ENCODE measurements at places on chromosomes 11 and 22. TPM values are rescaled to one million over a fixed set of nuclear protein-coding genes. Genes with fewer than 3 reads are reported as not detected.

DNA sequence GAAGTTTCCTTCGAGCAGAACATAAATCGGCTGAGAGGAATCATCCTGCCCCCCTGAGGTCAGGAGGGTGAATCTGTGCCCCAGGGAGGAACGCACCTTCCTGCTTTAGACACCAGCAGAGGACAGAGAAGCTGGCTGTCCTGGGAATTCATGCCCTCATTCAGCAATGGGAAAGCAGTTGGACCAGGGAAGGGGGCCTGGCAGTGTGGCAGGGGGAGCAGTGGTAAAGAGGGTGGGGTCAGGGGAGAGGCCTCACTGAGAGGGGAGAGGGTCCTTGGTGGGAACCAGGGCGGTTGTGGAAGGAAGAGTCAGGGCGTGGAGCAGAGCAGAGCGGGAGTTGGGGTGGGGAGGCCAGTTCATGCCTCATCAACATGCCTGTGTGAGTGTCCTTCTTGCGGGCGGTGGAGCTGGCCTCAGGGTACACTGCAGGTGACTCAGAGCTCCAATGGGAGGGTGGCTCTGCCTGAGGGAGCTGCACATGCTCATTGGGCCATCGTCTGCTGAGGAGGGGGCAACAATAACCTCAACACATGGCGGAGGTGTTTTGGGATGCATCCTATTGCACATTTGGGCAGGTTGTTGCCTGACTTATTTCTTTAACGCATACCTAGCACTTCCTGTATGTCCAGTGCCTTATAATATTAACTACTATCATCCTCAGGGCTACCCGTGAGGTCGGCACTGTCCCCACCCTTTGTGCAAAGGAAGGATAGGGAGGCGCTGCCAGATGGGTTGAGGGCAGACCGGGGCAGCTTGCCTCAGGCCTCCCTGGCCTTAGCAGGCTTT, 23.2 kb downstream of the MED15 start:
- no peak for DNase-seq

DNA sequence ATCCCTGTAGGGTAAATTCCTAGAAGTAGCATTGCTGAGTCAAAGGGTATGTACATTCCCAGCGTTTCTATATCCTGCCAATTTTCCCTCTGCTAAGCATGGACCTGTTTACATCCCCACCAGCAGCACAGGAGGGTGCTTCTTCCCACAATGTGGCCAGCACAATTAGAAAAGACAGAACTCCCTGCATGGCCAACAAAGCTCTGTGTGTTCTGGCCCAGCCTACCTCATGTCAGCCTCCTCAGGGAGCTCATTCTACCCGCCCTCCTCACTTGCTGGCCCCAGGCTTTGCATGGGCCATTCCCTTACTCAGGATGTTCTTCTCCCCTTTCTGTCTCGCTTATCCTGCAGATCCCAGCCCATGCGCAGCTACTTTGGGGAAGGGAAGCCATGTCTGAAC, 186.1 kb downstream of the DSCAML1 start:
- DNase-seq, result no peak

DNA sequence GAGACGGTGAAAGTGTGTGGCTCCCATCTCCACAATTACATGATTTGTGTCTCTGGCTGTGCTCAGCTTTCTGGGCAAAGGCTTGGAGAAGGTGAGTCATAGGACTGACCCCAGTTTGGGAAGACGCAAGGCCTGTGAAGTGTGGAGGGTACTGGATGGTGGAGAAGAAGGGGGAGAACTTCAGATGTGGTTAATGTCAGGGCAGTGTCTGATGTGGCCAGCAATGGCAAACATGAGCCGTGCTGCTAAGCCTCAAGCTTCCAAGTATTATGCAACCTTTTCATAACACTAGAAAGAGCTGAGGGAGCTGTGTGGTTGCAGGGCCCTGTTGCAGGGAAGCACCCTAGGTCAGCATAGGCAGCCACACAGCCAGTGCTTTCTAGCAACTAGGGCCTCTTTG, 110.9 kb downstream of the NTM start:
- no peak for DNase-seq

- DNase-seq, result no peak
Observed at GRCh38 chr22:27857443-27857842, 55.9 kb upstream of the MN1 start.

DNA sequence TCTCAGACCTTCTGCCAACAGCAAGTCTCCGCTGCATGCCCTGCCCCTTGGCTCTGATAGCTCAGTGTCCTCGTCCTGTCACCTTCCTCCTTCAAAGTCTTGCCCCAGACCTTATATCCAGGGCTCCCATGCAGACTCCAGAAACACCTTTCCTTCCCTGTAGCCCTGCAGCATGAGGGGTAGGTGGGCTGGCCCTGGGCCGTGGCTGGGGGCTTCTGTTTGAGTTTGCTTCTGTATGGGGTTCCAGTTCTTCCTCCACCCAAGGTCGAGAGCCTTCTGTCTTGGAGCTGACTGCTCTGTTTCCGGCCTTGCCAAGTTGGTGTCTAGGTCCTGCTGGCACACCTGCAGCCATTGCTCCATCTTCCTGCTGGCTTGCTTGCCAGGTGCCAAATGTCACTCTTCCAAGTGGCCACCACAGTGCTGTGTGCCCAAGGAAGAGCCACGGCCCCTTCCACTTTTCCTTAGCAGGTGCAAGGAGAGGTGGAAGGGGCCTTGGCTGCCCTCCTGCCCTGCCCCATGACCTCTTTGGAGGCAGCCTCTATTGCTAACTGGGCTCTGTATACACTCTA, 74.8 kb upstream of the NECTIN1 start:
- DNase-seq, result no peak

GRCh38 chr11:22203281-22203680, 10.4 kb downstream of the ANO5 start:
- no peak for DNase-seq

DNA sequence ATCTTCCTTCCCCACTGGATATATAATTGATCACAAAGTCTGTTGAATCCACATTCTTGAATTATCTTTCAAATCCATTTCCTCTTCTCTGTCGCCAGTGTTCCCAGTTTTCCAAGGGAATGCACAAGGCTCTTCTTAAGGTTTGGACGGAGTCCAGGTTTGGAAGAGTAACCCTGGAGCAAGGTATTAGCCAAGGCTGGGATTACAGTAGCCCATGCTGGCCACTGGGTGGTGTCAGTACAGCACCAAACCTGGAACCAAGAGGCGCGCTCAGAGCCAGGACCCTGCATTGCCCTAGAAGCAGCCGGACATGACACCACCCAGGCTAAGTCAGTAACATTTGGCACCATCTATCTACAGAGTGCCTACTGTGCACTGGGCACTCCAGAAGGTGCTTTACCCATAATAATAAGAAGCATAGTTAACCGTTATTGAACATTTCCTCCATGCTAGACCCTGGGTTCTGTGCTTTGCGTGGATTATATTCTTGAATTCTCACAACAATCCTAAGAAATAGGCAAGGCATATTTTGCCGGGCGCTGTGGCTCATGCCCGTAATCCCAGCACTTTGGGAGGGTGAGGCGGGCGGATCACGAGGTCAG, 48.0 kb upstream of the CLPB start:
- DNase-seq, result no peak

- no peak for DNase-seq
Observed at GRCh38 chr11:120917559-120918239, 106.2 kb upstream of the TBCEL start.

DNA sequence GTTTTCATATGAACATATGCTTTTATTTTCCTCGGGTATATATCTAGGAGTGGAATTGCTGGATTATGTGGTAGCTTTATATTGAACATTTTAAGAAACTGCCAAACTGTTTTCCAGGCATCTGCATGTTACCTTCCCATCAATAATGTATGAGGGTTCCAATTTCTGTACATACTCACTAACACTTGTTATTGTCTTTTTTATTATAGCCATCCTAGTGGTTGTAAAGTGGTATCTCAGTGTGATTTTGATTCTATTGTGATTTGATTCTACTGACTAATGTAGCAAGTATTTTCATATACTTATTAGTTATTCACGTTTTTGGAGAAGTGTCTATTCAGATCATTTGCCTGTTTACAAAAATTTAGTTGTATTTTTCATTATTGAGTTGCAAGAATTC, 2.0 kb downstream of the ANO5 start:
- no peak for DNase-seq

DNA sequence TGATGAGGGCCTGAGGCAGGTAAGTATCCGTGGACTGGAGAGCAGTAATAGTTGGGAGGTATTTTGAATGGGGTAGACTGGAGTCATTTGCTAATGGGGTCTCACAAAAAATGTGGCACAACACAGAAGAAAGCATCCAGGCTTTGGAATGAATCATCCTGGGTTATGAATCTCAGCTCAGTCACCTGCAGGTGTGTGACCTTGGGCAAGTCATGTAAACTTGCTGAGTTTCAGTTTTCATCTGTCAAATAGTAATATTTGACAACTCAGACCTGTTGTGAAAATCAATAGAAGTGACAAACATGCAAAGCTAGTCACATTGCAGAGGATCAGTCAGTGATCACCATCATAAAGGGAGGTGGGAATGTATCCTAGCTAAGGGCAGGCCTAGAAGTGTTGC, 232.0 kb upstream of the TENM4 start:
- DNase-seq, result no peak

- DNase-seq, result no peak
Observed at GRCh38 chr11:124036666-124037065, 4.5 kb downstream of the OR10G7 start.

- DNase-seq, result no peak
Observed at GRCh38 chr22:43627485-43628213, 184.5 kb downstream of the EFCAB6 start.

GRCh38 chr11:9180784-9181183, 84.4 kb downstream of the DENND5A start:
- DNase-seq, result no peak

DNA sequence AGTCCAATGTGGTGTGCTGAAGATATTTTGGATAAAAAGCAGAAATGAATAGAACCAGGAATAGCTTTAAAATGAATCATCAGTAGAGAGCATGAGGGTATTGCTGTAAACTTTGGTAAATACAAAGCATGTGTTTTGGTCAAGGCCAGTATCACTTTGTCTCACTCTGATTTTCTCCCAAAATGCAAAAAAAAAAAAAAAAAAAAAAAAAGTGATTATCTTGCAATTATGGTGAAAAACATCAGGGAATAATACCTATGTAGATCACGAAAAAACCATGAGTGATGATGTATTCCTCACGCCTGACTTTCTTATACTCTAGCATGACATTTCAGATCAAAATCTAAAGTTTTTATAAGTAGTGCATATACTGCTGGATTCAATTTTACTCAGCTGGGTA, 897.9 kb upstream of the FAT3 start:
- DNase-seq, result no peak

- no peak for DNase-seq
Observed at GRCh38 chr11:297586-298405, 1.5 kb downstream of the IFITM5 start.

DNA sequence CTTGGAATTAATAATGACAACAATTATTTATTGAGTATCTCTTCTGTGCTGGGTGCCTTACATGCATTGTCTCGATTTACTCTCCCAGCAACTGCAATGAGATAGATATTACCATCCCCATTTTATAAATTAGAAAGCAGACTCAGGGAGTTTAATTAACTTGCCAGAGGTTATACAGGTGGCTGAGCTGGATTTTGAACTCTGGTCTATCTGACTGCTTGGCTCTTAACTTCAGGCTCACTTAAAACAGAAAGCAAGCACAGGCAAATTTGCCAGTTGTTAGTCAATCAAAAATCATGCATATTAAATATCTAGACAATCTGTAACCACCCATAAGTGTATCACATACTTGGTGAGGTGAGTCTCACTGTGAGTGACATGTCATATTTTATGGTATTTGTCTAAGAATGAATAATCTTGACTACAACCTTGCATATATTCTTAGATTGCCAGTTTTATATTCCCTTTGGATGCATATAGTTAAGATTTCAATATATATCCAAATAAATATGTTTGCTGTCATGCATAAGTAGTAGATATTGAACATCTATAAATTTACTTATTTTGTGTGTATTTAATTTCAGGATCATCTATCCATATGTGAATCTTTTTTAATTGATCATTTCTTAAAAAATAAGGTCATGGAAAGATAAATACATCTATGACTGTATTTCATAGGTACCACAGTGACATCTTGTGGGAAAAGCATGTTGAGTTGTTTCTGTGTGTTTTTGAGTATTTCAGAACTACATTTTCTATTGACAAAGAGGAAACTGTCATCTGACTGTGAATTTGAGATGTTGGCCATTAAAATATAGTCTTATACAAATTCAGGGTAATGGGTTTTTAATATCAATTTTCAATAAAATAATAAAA, 112.0 kb upstream of the ARHGAP42 start:
- DNase-seq, result no peak

Gene OR52L1
- not detected for polyA plus RNA-seq

Gene CDC45
- polyA plus RNA-seq, result 14.9 TPM

Gene ILK
- polyA plus RNA-seq, result 154 TPM

Gene OR56A3
- polyA plus RNA-seq, result not detected

Gene SLC1A2
- 18.7 TPM for polyA plus RNA-seq

Gene POTEH
- polyA plus RNA-seq, result not detected

Gene ANO1
- polyA plus RNA-seq, result 8.5 TPM
